ENCODE measurements at places on chromosomes 12 and 14.

- no peak for DNase-seq
Observed at GRCh38 chr12:52423035-52423434, 11.1 kb downstream of the KRT75 start.

DNA sequence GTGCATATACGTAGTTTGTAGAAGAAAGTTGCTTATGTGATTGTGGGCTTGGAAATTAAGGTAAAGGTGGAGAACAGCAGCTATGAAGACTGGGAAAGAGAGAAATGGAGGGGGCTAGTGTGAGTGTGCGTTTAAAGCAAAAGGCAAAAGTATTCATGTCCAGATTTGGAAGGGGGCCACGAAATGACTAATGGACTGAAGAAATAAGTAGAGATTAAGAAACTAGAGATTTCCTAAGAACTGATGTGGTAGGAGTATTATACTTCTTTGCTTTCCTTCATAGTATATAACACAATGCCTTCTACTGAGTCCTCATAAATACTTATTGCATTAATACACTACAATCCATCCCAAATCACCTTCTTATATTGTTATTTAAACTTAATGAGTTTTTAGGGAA lies 298.6 kb upstream of the NOVA1 start:
- DNase-seq: no peak

DNA sequence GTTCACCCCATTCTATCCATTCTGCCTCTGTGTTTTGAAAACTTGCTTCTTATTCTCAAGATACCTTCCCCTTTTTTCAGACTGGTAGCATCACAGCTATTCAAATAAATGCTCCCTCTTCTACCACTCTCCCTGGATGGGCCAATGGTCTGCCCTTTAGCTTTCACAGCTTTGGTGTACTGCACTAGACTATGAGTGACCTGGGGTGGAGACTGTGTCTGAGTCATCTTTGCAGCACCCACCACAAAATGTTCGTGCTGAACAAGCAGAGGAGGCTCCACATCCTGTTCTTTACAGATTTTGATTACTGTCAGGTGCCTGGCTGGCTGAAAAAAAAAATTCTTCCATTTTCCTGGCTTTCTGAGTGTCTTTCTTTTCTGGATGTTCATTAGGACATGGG lies 1104.1 kb upstream of the TMEM132C start:
- no peak for DNase-seq

- DNase-seq: no peak
Observed at GRCh38 chr14:25349269-25349668, 299.3 kb upstream of the STXBP6 start.

DNA sequence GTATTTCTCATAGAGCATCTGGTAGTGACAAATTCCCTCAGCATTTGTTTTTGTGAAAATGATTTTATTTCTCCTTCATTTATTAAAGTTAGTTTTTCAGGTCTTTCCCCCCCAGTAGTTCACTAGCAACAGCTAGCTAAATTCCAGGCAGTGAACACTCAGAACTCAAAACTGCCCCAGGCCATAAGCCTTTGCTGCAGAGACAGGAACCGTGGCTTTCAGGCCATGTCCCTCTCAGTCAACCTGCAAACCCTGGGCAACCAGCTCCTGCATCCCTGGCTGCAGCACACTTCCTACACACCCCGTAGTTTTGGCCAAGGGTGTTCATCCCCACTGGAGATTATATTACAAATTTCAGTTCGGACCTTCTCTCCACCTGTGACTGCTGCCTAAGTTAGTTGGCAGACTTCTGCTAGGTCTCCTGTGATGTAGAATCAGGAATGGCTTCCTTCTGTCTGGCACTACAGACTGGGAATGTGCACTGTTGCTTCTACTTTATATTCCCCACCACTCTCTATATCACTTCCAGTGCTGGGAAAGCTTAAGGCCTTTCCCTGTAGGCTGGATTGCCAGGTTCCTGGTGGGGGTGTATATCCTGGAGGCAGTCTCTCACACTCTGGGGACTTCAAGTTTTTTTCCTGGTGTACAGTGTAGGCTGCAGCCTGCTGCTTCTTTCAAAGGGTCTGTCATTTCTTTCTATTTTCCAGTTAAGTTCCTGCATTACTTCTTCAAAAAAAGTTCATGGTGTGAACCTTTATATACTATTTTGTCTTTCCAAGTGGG lies 924.4 kb upstream of the LRFN5 start:
- DNase-seq: no peak

DNA sequence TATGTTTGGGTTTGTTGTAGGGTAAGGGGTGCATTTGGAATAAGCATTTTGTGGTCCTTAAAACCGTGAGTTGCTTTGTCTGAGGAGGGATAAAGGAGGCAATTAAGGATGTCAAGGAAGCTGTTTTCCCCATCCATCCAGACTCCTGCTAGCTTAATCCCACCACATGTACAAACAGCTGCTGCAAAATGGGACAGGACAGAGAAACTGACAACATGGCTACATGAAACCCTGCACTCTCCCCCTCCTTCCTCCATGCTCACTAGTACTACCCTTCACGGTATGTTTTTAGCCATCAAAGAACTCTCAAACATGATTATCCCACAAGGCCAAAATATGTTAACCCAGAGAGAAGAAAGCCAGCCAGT lies 20.6 kb downstream of the ST8SIA1 start:
- no peak for DNase-seq

- no peak for DNase-seq
Observed at GRCh38 chr12:86663716-86664115, 407.5 kb upstream of the MGAT4C start.

- DNase-seq: peak; percentile 38
Observed at GRCh38 chr14:93045211-93045674, 70.5 kb downstream of the ITPK1 start.

DNA sequence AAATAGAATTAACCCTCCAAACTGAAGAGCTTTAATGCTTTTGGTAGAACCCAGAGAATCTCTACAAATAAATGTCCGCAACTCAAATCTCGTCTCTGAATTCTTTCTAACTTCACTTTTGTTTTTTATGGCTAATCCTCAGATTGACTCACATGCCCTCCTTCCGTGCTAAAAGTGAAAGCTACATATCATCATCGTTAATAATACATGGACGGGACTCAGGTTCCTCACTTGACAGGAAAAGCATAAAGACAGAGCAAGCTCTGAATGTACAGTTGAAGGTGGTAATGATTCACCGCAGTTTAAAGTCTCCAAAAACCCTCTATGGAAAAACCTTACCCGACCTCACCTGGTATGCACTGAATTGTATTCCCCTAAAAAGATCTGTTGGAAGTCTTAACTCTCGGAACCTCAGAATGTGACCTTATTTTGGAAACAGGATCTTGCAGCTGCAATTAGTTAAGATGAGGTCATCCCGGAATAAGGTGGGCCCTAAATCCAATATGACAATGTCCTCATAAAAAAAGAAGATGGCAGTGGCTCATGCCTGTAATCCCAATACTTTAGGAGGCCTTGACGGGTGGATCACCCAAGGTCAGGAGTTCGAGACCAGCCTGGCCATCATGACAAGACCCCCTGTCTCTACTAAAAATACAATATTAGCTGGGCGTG lies 147.4 kb upstream of the FOXN3 start:
- no peak for DNase-seq

GRCh38 chr12:98244136-98244535 lies 271.3 kb upstream of the TMPO start:
- no peak for DNase-seq

- DNase-seq: no peak
Observed at GRCh38 chr14:41925409-41925808, 318.7 kb downstream of the LRFN5 start.

- DNase-seq: no peak
Observed at GRCh38 chr12:69150796-69151127, 88.6 kb upstream of the CPSF6 start.

DNA sequence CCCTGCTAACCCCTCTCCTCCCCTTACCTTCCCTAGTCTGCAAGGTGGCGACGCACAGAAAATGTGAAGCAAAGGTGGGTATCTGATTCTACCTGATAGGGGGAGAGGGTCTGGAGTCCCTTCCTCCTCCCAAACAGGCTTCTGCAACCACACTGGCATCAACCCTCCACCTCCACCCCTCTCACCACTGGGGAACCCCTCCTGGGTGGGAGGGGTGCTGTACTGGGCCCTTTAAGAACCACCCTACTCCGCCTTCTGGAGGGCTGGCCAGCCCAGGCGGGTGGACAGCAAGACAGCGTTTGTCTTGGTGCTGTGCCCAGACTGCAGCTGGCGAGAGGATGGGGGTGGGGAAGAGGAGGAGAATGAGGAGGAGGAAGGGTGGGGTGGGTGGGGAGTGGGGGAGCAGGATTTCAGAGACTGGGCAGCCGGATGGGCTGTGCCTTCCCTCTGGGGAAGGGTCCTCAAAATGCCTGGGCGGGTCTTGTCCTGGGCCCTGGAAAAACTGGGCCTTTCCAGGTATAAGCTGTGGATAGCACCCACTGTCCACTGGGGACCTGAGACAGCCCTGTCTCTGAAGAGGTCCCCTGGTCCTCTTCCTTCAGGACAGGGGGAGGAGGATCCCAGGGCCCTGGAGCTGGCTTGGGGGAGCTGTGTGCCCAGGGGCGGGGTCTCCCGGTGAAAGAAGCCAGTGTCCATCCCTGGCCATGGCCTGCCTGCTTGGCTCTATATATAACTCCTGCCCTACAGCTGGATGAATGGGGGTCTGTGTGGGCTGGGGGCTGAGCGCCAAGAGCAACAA lies 2.8 kb downstream of the TNS2 start:
- DNase-seq: no peak

DNA sequence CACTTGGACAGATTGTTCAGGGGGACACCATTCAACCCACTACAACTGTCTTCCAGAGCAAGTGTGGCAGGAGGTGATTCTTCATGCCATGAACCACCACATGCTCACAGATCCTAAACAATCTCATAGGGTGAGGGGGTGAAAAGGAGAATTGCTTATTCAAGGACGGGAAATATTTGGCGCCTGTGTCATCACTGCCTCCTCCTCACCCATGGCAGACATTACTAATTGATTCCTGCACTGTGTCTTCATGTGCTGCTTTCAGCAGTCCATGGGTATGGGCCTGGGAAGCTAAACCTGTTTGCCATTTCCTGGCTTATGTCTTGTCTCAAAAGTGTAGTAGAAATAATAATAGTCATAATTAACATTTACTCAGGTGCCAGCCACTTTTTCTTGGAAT lies 31.3 kb downstream of the MMAB start:
- no peak for DNase-seq

DNA sequence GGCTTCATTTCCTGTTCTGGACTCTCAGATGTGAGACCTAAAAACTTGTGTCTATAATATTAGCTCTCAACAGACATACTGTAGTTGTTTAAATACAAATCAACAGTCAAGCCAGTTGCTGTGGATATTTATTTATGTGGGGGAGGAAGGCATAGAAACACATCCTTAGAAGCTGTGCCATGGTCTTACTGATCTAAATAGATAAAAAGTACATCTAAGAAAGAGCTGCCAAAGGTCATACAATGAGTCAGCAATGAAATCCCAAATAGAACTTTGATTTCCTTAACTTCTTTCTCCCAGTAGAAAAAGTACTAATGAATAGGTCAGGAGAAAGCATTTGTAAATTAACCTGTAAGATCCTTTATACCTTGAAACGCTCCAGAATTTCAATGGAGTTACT lies 185.1 kb downstream of the AKAP6 start:
- no peak for DNase-seq

GRCh38 chr14:58752771-58753201 lies 115.0 kb downstream of the DACT1 start:
- no peak for DNase-seq

GRCh38 chr14:71751264-71751663 lies 181.0 kb upstream of the RGS6 start:
- DNase-seq: no peak

- no peak for DNase-seq
Observed at GRCh38 chr12:16668198-16668597, 62.2 kb upstream of the LMO3 start.

GRCh38 chr12:111186347-111186746 lies 182.5 kb downstream of the PHETA1 start:
- no peak for DNase-seq

DNA sequence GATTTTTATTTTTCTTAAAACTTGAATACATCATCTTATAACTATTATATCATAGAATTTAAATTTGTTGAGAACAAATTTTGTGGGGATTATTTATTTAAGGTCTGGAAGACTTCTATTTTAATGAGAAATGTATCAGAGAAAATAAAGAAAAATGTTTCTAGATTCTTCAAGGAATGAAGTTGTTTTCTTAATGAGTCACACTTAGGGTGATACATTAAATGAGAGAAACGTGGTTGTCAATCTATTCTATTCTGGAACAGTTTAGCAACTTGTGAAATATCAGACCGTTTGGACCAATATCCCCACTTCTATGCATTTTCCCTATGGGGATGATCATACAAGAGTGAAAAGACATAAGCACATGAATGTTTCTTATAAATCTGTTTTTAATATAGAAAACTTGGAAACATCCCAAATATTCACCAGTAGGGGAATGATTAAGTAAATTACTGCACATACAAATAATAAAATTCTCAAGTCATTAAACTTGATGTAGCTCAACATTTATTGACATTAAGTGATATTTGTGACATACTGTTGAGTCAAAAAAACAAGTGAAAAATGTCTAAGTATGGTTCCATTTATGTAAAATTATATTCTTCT lies 88.5 kb downstream of the E2F7 start:
- DNase-seq: no peak

- no peak for DNase-seq
Observed at GRCh38 chr12:10031771-10032175, 1.3 kb downstream of the CLEC9A start.

GRCh38 chr14:30251557-30252100 lies 307.3 kb upstream of the G2E3 start:
- no peak for DNase-seq

- no peak for DNase-seq
Observed at GRCh38 chr12:67966560-67966959, 22.7 kb upstream of the IFNG-AS1 start.

DNA sequence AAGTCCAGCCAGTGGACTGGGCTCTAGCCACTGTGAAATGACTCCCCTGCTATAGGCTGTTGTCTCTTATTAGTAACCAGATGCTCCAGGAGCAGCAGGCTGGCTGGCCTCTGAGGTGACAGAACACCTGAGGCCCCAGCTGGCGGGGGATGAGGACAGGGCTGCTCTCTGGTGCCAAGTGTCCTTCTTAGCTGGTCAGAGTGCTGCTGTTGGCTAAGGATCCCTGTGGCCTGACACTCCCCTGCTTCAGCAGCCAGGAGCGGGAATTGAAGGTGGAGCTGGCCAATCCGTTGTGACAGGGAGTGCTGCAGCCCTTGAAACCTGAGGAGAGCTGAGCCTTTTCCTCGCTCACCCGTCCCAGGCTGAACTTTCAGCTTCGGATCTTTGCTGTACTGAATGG lies 30.7 kb downstream of the TMEM229B start:
- peak; percentile 21 for DNase-seq

- DNase-seq: no peak
Observed at GRCh38 chr14:95902273-95902826, 25.7 kb downstream of the TUNAR start.

Measured in DMS79 (cell line).